ENCODE measurements at places on chromosomes 1 and 21. TPM values are rescaled to one million over a fixed set of nuclear protein-coding genes. Genes with fewer than 3 reads are reported as not detected.

DNA sequence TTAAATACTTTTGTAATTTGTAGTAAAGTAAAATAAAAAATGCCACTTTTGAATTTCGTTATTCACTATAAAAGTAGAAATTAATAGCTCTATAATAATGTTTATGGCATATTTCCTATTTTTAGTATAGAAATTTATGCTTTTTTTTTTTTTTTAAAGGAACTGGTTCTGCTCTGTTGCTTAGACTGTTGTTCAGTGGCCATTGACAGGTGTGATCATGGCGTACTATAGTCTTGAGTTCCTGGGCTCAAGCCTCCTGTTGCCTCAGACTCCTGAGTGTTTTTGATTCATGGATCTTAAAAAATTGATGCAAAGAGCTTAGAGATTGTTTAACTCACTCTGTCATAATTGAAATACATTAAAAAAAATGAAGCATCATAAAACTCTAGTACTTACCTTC is 53.6 kb downstream of the RPS6KC1 start:
- no peak for DNase-seq
- no peaks in the 10 kb centered on the region for H3K4me1 ChIP-seq
- no peak overlapping the region for H3K27ac ChIP-seq
- H3K27me3 ChIP-seq: no peaks in the 10 kb centered on the region
- H3K4me3 ChIP-seq: no peak overlapping the region
- peaks cover 4% of the 10 kb centered on the region for H3K36me3 ChIP-seq

Gene COL18A1
- polyA plus RNA-seq: 2.2 TPM

DNA sequence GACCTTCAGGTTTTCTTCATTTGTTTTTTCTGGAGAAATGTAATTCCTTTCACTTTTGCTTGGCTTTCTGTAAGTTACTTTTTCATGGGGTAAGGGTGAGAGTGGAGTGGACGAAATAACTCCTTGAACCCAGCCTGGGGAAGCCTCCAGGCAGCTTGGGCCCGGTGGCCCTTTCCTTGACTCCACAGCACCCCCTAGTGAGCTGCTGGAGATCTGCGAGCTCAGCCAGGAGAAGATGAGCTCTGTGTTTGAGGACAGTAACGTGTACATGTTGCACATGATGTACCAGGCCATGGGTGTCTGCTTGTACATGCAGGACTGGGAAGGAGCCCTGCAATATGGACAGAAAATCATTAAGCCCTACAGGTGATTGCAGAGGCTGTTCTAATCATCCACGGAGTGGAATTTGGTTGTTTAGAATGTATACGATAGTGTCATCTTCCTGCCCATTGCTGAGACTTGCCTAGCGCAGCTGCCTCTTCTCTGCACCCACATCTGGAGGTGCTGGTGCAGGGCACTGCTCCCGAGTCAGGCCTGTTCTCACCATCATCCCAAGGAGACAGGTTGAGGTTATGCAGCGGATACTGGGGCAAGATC is 51.0 kb downstream of the SMYD2 start:
- no peaks in the 10 kb centered on the region for H3K4me1 ChIP-seq
- no peak overlapping the region for H3K27ac ChIP-seq
- H3K4me3 ChIP-seq: no peak overlapping the region
- H3K36me3 ChIP-seq: no peaks in the 10 kb centered on the region

Gene LORICRIN
- polyA plus RNA-seq: not detected

DNA sequence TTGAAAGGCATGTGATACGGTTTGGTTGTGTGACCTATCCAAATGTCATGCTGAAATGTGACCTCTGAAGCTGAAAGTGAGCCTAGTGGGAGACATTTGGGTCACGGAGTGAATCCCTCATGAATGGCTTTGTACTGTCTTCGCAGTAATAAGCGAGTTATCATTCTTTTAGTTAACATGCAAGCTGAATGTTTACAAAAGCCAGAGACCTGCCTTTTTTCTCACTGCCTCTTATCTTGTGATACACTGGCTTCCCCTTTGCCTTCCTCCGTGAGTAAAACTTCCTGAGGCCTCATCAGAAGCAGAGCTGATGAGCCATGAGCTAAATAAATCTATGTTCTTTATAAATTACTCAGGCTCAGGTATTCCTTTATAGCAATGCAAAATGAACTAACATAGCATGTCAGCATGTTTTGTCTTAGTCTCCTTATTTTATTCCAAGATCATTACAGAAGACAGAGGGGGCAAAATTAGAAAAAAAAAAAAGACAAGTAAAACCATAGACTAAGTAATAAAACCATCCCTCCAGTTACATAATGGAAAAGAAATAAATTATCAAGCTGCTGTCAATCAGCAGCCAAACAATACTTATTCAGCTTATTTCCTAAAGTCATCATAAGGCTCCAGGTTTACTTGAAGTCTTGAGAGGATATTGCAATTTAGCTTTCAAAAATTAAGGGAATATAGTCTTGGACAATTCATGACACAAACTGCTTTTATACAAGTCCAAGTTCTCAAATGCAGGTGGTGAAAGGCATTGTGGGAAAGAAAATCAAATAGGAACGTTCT is 12.1 kb downstream of the RGS18 start:
- H3K4me1 ChIP-seq: no peaks in the 10 kb centered on the region
- no peak for DNase-seq
- H3K27me3 ChIP-seq: no peaks in the 10 kb centered on the region
- no peaks in the 10 kb centered on the region for H3K36me3 ChIP-seq

Measured in small intestine (tissue), 16 donors.